ENCODE measurements at places on chromosomes 7 and 10.
A peak's percentile ranks its signal among the peaks of the same experiment; 100 is the strongest.

DNA sequence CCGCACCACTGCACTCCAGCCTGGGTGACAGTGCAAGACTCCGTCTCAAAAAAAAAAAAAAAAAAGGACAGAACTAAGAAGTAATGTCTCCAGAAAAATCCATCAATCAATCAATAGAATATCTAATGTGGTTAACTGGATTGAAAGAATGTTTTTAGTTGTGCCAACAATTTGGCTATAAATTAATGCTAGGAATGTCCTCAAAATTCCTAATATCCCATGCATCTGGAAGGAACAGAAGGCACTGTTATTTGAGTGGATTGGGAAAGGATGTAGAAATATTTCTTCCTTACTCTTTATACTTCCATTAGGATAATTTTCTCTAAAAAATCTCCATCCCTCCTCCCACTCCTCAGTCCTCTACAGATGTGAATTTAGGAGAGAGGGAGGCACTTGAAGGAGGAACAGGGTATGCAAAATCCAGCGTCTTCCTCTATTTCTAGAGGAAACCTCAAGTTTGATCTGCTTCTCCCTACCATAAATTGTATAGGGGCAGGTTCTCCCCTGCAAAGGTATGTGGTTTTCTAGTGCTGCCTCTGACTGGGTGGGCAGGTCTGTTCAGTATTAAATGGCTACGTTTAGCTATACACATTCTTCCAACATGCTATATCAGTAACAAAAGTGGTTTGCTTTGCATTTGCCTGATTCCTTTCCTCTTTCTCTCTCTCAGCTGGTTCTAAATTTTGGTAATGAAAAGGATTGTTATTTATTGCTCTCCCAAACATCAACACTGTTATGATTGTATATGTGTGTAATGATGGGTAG lies 54.1 kb downstream of the RNLS start:
- DNase-seq = peak; percentile 48

- no peak for DNase-seq
These were observed 37.9 kb downstream of the PALS2 start for GRCh38 chr7:24611130-24611529.

DNA sequence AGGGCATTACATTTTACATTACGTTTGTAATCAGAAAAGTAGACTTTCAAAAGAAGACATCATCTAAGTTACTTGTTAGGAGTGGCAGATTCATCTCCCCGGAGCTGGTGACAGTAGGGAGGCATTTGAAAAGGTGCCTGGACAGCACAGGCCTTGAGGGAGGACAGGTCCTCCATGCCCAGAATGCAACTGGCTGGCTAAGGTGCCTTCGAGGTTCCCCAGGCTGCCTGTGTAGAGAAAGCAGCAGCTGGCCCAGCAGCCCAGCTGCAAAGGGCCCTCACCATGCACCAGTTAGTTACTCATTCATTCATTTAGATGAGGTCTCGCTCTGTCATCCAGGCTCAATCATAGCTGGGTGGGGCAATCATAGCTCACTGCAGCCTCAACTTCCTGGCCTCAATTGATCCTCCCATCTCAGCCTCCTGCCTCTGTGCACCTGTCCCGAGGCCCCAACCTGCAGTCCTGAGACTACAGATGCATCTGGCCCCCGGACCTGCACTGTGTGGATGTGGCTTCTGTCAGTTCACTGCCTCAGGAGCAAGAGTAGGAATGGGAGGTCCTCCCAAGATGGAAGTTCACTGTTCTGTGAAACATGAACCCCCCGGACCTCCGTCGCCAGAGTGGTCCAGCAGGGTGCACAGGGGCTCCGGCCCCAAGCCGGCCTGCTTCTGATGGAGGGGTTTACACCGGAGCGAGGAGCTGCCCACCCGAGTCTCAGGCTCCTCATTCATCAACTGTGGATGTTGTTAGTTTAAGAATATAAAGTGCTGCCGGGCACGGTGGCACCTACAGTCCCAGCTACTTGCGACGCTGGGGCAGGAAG lies 36.6 kb downstream of the PRKAG2 start:
- DNase-seq = no peak

DNA sequence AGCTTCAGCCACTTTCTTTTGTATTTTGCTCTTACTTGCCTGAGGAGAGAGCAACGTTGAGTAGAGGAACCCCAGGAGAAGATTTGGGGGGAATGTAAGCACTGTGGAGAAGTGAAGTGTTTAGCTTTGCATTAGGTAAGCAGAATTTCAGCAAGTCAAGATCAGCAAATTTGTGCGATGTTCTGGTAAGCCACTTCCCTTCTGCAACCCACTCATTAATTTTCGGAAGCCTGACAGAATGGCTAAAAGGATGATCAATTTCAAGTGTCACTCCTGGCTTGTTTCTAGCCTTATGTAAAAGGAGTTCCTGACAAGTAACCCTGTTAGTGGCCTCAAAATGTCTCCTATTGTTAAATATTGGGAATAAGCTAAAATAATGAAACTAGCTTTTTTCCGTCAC lies 48.5 kb upstream of the NXPH1 start:
- no peak for DNase-seq

DNA sequence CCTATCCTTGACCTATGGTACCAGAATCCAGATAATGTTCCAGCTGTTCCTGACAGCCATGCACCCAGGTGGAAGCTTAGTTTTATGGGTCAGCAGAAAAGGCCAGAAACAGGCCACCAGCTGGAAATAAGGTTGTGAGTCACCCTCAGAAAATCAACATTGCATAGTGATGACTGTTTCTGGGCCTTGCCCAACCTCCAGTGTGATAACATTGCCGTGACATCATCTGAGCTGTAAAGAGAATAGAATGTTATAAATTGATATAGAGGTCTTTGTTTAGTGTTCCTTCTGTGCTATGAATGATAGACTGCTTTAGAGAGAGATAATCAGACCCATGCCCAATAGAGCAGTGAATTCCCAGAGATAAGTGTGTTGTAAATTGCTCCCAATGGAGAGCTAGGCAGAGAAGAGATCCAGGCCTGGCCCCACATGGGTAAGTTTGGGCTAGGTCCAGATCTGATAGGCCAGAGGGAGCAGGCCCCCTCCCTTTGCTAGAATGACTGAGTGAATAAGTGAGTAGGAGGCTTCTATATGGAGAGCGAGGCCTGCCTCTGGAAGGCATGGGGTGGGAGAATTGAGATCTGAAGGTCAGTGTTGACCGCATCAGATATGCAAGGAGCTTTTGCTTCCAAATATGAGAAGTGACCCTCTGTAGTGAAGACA lies 14.2 kb upstream of the HPS1 start:
- peak; percentile 93 for DNase-seq

DNA sequence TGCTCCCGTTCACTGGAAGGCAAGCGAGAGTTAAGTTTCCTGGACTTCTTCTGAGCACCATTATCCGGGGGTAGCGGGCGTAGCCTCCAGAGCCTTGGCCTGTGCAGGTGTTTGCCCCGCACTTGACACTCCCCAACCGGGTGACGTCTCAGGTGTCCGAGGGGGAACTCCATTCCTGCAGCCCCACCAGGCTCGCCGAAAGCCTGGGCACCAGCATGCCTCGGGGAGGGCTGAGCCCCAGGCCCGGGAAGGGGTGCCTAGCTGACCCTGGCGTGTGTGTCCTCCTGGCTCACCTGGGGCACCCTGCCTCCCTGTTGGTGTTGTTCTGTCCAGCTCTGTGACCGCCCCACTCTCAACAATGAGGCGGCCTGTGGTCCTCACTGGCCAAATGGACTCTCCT lies 109.4 kb upstream of the GPR26 start:
- DNase-seq = no peak

GRCh38 chr10:129602938-129603535 lies 136.0 kb downstream of the MGMT start:
- DNase-seq = no peak

- DNase-seq = no peak
These were observed 61.6 kb upstream of the WDR11 start for GRCh38 chr10:120789303-120790203.

DNA sequence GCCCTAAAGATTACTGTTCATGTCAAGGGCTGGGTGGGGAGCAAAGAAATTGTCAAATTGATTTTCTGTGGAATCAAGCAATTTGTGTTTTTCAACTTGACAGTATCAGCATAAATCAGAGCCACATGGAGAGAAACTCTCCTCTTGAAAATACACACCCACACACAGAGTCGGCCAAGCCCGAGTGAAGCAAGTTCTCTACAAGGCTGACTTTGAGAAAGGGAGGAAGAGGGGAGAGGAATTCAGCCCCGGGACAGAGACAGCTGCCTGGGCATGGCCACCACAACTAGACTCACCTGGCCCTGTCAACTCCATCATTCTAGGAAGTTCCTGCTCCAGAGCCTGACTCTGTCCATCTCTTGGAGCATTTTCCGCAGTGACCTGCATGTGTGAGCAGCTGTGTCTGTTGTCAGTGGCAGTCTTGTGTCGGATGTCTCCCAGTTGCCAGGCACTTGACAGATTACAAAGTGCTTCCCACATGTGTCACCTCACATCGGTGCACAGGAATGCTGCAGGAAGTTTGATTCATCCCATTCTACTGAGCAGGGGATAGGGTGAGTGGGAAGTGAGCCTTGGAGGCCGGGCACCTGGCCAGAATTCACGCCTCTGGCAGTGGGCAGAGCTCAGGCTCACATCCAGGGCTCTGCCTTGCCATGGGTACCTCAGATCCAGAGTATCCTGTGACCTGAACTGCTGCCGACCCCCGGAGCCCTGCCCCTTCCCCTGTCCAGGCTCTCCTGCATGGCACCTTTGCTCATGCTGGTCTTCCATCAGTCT lies 37.9 kb downstream of the ADAM12 start:
- peak; percentile 99 for DNase-seq

GRCh38 chr10:120186506-120186905 lies 270.5 kb upstream of the PLPP4 start:
- no peak for DNase-seq

DNA sequence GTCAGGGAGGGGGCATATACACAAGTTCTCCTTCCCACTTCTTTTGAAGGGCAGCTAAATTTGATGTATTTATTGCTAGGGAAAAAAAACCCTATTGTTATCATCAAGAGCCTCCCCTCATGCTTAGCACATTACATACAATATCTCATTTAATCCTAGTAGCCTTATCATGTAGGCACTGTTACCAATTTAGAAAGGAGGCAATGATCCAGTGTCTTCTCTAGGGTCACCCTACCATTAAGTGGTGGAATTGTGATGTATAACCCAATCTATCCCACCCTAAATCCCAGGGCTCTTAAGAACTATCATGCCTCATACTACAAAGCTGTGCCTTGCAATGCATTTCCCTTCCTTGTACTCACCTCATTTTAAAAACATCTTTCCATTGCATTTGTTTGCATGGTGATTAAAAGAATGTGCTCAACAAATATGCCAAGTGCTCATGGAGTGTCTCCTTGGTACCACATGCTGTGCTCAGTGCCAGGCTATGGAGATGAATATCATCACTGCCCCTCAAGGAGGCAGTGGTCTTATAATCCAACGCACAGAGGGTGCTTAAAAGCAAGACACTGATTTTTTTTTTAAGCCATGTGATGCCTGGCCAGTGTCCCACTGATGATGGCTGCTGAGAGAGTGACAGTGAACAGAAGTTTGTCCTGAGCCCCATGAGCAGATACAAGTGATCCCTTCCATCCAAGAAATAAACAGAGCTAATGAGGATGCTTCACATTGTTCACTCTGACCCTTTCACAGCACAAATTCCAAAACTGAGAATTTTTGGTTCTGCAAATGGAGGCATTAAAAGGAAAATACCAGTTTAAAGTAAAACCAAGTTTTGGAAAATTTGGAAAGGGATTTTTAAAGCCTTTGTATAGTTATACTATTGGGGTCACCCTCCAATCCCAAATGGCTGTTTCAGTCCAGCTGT lies 98.2 kb downstream of the SORBS1 start:
- DNase-seq = no peak

- DNase-seq = peak; percentile 39
These were observed 15.9 kb downstream of the CAMK2B start for GRCh38 chr7:44309271-44310091.

GRCh38 chr7:43135129-43135528 lies 22.7 kb downstream of the HECW1 start:
- DNase-seq = peak; percentile 38

GRCh38 chr10:126160971-126161630 lies 227.2 kb downstream of the ADAM12 start:
- DNase-seq = no peak

DNA sequence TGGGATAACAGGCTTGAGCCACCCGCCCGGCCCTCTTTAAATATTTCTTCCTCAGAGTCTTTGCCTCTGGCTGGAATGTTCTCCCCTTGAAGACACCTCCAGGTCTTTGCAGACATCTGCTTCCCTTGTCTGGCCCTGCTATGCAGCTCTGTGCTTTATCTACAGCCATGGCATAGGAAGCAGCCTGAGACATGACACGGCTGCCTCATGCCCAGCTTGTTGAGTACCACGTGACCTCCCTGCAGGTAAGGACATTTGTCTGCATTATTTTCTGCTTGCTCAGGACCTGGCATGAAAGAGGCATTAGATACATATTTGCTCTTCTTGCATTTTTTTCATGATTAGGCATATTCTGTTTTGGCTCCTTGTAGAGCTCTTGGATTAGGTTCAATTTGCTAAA lies 113.8 kb upstream of the KLF6 start:
- DNase-seq = no peak

GRCh38 chr7:37353949-37354655 lies 94.6 kb downstream of the ELMO1 start:
- no peak for DNase-seq

GRCh38 chr7:42876182-42877068 lies 35.4 kb downstream of the C7orf25 start:
- peak; percentile 22 for DNase-seq

- DNase-seq = no peak
These were observed 79.9 kb upstream of the GNA12 start for GRCh38 chr7:2923886-2924574.

DNA sequence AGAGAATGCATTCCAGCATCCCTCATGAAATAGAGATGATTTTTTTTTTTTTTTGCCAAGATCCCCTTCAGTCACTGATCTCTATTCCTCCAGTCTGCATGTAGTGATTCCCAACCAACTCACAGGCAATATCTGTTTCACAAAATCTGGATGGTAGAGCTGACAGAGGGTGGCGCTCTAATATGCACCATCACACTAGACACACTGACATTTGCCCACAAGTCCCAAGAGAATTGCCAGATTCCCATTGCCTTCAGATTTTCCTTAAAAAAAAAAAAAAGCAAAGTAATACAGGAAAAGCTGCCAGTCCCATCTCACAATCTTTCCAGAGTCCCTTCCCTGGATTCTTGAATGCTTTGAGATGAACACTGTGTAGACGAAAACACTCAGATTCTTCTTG lies 301.0 kb downstream of the SORCS1 start:
- DNase-seq = no peak

Measured in astrocyte (in vitro differentiated cells and primary cell).